ENCODE measurements at places on chromosomes 7 and 10.

- DNase-seq = no peak
These were observed 341.7 kb upstream of the SMIM30 start for GRCh38 chr7:113460067-113460466.

GRCh38 chr7:12756821-12757220 lies 69.4 kb downstream of the ARL4A start:
- no peak for DNase-seq

DNA sequence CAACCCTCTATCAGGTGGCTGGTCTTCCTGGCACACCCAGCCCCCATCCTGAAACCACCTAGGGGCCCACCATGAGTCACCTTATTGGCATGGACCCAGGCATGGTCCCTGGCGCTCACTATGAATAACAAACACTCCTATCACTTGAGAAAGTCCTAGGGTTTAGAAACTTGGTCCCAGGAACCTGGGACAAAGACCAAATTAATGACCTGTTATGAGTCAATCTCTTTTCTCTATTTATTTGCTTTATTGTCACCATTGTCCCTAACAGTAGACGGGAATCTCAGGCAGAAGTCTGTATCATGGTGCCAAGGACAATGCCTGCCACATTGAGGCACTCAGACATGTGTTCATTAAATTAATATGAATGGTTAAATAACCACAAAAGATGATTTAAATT lies 599.6 kb upstream of the C7orf33 start:
- DNase-seq = no peak

DNA sequence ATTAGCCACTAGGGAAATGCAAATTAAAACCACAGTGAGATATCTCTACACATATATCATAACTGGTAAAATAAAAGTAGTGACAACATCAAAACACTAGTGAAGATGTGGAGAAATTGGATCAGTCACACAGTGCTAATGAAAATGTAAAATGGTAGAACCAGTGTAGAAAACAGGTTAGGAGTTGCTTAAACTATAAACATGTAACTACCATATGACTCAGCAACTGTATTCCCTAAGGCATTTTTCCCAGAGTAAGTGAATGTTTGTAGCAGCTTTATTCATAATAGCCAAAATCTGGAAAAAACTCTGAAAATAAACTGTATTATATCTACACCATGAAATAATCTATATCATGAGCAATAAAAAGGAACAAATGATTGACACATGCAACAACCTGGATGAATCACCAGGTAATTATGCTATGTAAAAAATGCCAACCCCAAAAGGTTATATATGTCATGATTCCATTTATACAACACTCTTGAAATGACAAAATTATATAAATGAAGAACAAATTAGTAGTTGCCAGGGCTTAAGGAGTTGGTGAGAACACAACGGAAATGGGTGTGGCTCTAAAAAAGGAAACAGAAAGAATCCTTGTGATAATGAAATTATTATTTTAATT lies 22.8 kb downstream of the SLC25A40 start:
- no peak for DNase-seq

GRCh38 chr10:114044247-114045135 lies 825 bp downstream of the ADRB1 start:
- no peak for DNase-seq

DNA sequence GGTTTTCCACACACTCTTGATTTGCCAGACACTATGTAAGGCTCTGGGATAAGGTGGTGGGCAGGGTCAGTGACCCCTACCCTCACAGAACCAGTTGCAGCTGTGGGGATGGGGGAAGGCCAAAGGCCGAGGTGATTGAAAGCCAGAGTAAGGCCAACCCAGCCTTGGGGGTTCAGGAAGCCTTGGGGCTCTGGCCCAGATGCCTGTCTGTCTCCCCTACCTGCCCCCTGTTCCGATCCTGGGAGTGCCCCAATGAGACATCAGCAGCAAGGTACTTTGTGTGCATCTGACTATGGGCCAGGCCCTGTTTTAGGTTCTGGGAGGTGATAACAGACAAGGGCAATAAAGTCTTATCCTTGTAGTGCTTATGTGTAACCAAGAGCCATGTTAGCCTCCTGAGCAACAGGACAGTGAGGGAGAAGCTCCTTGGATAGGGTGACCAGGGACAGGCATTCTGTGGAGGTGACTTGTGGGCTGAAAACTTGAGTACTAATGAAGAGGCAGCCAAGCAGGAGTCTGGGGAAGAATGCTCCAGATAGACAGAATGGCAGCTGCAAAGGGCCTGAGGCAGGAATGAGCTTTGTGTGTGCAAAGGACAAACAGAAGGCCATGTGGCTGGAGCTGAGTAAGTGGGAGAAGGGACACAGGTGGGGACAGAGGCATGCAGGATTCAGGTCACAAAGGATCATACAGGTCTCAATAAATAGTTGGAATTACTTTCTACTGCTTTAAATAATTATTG lies 35.4 kb downstream of the TSPAN14 start:
- no peak for DNase-seq

GRCh38 chr7:140719721-140720120 lies 23.2 kb downstream of the NDUFB2 start:
- DNase-seq = no peak

GRCh38 chr10:3196958-3197347 lies 24.4 kb upstream of the PITRM1 start:
- no peak for DNase-seq
